AG10803 (cell line): ENCODE measurements at places on chromosomes 12 and 14.
A peak's percentile ranks its signal among the peaks of the same experiment; 100 is the strongest.

GRCh38 chr12:75891072-75891471, 140.5 kb downstream of the PHLDA1 start:
- no peak for DNase-seq

- peak; percentile 8 for DNase-seq
Measured at GRCh38 chr14:21454843-21455544, 929 bp downstream of the CHD8 start.

DNA sequence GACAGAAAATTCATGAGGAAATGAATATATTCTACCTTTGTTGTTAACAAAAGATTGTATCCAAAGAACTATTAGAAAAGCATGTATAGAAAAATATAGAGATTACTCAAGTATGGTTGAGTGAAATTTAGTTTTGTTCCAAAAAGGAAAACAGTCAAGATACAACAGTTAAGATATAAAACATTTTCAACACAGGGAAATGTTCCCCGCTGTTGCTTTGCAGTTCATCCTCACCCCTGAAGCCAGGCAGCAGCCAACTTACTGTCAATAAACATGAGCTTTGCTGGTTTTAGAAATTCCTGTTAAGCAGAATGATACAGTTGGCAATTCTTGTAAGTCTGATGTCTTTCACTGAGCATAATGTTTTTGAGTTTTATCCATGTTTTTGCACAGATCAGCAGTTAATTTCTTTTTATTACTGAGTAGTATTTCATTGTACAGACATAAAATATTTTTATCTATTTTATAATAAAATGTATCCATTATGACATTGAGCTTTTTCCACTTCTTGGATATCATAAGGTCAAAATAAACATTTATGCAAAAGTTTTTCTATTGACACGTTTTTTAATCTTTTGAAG, 1.2 kb upstream of the CLEC2B start:
- peak; percentile 10 for DNase-seq

DNA sequence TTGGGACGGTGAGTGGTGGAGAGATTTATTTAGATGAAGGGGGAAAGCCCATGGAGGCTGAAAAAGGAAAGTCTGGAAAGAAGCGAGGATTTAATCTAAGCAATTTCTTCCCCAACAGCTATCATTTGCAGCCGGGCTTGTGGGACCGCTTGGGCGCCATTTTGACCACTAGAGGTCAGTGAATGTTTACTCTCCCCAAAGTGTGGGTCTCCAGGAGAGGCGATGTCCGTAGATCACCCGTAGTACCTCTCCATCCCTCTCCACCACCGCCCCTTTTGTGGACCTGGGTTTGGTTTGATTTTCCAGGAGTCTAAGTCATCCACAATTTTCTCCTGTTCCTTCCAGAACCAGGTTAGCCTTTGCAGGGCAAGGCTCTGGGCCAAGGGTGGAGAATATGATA, 91.2 kb upstream of the PARP11 start:
- no peak for DNase-seq

- no peak for DNase-seq
Measured at GRCh38 chr12:5268424-5269210, 163.3 kb upstream of the NTF3 start.

DNA sequence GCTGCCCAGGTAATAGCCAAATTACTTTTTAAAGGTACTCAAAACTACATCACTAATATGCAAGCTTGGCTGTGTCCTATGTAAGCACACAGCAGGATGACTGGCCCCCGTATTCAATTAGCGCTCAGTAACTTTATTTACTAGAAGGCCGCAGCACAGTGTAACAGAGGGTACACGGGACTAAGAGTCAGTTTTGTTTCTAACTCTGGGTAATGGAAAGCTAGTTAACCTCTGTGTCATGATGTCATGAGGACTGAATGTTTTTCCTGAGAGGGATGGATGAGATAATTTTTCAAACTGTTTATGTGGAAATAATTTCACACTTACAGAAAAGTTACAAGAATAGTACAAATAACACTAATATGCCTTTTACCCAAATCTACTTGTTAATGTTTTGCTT, 27.1 kb downstream of the GALNT4 start:
- no peak for DNase-seq

DNA sequence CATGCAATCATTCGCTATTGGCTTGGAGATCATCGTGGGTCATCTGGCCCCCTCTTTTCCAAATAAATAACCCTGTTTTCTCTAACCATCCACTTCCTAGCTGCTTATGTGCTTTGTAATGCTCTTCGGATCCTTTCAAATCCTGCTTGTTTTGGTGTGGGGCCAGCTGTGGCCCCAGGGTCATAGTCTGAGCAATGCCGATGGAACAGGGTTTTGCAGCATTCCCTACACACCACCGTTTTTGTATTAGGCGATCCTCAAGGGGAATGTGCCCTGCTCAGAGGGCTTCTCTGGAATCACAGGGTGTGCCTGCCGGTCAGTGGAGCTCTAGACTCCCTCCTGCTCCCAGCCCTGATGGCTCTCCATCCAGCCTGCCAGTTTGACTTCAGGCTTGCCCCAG, 78.1 kb upstream of the NRXN3 start:
- DNase-seq, result no peak
